ENCODE measurements at places on chromosomes 1 and 21.

DNA sequence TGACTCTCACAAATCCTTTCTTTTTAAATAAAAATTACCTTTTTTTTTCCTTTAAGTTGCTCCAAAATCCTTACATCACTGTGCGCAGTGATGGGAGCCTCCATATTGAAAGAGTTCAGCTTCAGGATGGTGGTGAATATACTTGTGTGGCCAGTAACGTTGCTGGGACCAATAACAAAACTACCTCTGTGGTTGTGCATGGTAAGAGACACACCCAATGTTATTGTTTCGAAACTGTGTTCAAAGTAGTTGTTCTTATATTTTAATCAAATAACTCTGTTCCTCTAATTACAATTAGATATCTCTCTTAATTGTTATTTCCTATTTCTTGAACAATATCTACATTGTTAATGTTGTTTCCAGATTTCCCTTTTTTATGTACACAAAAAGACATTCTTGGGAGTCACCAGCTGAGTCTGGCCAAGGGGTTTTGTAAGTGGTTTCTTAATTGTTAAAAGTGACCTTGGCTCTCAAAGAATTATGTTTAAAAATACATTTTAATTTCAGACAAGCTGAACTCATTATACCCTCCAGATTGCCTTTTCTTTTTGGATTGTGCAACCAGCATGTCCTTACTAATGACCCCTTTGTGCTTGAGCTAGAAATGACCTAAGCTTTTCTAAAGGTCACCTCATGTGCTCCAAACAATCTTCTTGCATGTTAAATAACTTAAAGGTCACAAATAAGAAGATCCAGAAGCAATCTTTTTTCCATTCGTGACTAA is 250.1 kb downstream of the HMCN1 start:
- no peak for DNase-seq

GRCh38 chr1:58884706-58885661 is 101.1 kb upstream of the JUN start:
- DNase-seq = no peak

- DNase-seq = peak; percentile 24
These were observed 234.8 kb downstream of the HMCN1 start for GRCh38 chr1:185969028-185969427.

- DNase-seq = no peak
These were observed 166.8 kb downstream of the PTPRC start for GRCh38 chr1:198805498-198806151.

DNA sequence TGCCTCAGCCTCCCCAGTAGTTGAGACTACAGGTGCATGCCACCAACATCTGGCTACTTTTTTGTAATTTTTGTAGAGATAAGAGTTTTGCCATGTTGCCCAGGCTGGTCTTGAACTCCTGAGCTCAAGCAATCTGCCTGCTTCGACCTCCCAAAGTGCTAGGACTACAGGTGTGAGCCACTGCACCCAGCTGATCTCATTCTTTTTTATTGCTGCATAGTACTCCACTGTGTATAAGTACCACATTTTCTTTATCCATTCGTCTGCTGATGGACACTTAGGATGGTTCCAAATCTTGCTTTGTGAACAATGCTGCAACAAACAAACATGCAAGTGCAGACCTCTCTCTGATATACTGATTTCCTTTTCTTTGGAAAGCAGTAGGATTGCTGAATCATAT is 59.5 kb downstream of the UROD start:
- DNase-seq = no peak

DNA sequence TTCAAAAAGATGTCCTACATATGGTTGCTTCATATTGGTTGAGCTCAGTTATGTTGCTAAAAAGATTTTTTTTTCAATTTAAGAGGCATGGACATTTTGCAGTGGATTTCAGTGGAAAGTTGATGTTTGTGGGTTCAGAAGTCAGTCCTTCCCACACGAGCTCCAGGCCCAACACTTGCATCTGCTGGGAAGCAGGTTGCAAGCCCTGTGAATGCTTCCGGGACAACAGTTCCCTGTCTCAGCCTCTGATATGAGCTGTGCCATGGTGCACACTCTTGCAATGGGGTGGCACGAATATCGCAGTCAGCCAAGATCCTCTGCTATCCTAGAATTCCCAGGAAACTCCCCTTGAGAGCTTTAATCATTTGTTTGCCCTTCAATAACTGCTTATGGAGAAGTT is 30.3 kb upstream of the ABCG1 start:
- DNase-seq = no peak

- DNase-seq = peak; percentile 86
These were observed 2.1 kb downstream of the ADGRL2 start for GRCh38 chr1:81802707-81803430.

GRCh38 chr21:24856326-24856725 is 751.0 kb downstream of the MRPL39 start:
- DNase-seq = no peak

DNA sequence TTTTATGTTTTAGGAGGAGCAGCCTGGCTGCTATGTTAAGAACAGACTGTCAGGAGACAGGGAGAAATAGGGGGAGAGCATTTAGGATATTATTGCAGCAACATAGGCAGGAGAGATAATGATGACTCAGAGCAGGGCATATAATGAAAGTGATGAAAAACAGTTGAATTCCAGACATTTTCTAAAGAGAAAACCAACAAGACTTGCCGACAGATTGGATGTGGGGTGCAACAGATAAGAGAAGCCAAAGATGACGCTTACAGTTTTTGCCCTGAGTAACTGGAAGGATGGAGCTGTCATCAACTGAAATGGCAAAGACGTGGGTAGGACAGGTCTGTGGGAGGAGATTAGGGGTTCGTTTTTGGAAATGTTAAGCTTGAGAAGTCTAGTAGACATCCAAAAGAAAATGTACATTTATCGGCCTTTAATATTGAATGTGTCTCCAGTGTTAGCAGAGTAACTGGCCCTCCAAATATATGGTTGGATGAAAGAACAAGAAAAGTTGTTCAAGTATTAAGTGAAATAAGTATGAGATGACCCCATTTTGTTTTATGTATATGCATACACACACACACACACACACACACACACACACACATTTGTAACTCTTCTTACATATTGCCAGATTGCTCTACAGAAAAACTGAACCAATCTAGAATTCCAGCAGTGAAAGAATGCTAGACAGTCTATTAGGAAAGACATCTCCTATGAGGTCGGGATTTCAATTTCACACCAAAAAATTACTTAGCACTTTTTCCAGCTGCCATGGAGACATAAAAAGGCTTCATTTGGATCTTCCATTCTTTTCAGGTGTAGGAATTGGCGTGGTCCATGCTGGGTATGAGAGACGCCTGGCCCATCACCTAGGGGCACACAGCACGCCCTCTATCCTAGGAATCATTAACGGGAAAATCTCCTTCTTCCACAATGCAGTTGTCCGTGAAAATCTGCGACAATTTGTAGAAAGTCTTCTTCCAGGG is 17.2 kb downstream of the DNAJC16 start:
- DNase-seq = no peak

- DNase-seq = no peak
These were observed 882.4 kb upstream of the ADGRL2 start for GRCh38 chr1:80918380-80918779.

GRCh38 chr21:39694750-39695149 is 50.2 kb upstream of the IGSF5 start:
- no peak for DNase-seq

DNA sequence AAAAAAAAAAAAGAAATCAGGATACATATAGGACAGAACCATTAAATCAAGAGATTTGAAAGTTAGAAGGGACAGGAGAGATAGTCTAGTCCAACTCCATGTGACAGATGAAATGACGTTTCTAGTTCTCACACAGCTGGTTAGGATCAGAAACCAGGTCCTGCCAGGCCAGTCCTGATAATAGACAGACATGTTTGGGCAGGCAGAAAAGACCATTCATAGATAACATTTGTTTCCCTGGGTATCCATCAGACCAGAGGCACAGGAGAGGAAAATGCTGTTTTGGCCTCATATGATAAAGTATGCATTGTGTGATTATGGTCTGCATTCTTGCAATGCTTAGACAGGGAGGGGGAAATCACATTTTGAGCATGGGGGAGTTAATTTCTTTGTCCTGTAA is 29.3 kb downstream of the ZBTB8B start:
- DNase-seq = peak; percentile 13

- DNase-seq = peak; percentile 73
These were observed 51.8 kb downstream of the ADARB1 start for GRCh38 chr21:45126204-45126626.

DNA sequence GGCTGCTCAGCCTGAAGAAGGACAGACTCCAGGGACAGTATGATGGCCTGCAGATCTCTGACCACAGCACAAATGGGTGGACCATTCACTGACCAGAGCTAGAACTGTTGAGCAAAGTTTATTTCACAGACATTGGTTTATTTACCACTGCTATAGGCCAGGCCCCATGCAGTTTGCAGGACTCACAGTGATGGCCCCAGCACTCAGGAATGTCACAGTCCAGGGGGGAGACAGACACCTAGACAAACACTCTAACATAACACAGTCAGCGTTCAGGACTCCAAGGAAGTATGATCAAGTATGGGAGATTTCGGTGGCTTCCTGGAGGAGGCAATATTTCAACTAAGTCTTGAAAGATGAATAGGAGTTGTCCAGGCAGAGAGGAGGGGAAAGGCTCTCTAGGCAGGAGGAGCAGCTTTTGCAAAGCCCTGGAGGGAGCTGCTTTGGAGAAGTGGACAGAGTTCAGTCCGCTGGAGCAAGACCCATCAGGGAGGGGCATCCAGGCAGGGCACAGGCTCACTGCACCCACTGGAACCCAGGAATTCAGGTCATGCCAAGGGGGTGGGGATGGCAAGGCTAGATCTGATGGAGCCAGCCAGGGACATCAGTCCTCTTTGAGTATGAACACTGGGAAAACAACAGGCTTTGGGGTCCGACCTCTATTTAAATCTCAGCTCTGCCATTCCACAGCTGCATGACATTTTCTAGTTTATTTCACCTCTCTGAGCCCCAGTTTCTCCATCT is 454.3 kb downstream of the MATN1 start:
- DNase-seq = no peak

- DNase-seq = no peak
These were observed 42.2 kb downstream of the CLDN14 start for GRCh38 chr21:36437745-36438128.

DNA sequence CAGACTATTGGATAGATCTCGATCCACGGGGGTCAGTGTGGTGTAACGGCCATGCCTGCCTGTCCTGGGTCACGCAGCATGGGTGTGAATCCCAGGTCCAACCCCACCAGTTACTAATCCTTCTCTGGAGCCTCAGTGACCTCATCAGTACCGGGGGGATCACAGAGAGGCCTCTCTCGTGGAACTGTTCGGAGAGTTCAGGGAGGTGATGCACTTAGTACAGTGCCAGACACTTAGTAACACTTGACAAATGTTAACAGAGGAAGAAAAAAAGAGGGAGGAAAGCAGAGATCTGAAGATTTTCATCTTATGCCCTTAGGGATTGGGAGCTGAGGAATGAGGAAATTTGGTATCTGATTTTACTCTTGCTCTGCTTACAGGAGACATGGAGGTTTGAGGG is 2.9 kb downstream of the ABCA4 start:
- DNase-seq = no peak

DNA sequence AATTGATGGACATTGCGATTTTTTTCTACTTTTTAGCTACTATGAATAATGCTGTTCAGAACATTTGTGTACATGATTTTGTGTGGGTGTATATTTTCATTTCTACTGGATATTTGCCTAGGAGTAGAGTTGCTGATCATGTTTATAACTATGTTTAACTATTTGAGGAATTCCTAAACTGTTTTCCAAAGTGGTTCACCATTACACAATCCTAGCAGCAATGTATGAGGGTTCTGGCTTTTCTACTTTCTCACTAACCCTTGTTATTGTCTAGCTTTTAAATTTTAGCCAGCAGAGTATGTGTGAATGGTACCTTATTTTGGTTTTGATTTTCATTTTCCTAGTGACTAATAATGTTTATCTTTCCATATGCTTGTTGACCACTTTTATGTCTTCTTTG is 86.2 kb downstream of the ATG4C start:
- DNase-seq = no peak

GRCh38 chr1:86753700-86754099 is 49.3 kb downstream of the SH3GLB1 start:
- peak; percentile 13 for DNase-seq

- peak; percentile 68 for DNase-seq
These were observed 381.1 kb upstream of the PKN2 start for GRCh38 chr1:88302843-88303486.

DNA sequence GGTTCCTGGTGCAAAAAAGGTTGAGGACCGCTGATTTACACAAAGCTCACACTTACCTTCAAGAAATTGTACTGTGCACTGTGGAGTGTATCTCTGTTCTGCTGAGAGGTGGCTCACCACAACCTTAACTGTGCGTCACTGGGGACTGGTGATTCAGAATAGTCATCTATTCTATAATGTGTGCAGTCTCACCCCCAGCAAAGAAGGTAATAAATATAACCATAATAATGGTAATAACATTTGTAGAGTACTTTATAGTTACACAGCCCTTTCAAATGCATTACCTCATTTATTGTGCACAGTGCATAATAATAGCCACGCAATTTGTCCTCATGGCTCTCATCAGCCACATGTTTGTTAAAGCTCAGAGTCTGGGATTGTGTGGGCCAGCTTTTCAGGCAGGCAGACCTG is 59.4 kb upstream of the DUSP10 start:
- DNase-seq = no peak

GRCh38 chr1:119611701-119612113 is 36.4 kb downstream of the ZNF697 start:
- DNase-seq = peak; percentile 71

GRCh38 chr1:235136111-235136510 is 7.5 kb upstream of the TOMM20 start:
- no peak for DNase-seq

DNA sequence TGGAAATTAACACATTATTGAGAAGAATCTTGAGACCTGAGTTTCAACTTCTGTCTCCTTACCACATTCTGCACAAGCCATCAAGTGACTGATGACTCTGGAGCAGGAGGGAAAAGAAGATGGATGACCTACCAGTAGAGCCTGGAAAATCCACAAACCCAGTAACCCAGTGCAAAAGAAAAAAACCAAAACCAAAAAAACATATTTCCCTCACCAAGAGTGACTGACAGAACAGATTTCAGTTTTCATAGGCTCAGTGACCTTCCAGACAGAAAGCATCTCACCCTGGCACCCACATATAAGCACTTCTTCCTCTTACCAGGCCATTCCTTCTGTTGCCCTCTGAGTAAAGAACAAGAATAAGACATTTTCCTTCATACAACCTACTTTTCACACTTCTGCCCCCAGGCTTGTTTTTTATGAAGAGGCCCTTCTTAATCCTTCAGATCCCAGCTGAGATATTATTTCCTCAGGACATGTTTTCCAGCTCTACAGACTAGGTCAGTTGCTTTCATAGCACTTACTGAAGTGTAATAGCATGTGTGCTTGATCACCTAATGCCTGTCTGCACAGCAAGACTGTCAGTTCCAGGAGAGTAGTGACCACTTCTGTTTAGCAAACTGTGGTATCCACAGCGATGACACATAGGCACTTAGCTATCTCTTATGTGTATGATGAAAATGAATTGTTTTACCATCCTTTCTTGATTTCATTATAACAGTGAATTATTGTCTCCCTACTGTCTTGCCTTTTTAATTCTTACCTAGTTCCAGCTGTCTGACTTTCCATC is 4.0 kb downstream of the TSACC start:
- DNase-seq = no peak

GRCh38 chr1:44554706-44555105 is 119.6 kb downstream of the TMEM53 start:
- no peak for DNase-seq

Measured in tongue (tissue), 3 donors.